ENCODE measurements at places on chromosomes 7 and 10.

- DNase-seq: no peak
Observed at GRCh38 chr7:86647385-86648094, 3.8 kb downstream of the GRM3 start.

DNA sequence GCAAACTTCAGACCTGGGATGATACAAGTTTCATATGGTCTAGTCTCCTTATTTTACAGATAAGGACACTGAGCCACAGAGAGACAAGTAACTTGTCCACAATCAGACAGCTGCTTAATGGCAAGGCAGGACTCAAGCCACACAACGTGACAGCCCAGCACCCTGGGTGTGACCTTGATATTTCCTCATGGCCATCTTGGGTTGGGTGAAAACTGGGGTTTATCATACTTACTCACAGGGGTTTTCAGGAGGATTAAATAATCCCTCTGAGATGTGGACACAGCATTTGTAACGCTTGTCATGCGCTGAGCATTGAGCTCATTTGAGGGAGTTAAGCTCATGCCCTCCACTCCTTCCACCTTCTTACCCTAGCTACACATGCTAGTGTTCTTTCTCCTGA, 58.0 kb downstream of the ABLIM1 start:
- DNase-seq: no peak

DNA sequence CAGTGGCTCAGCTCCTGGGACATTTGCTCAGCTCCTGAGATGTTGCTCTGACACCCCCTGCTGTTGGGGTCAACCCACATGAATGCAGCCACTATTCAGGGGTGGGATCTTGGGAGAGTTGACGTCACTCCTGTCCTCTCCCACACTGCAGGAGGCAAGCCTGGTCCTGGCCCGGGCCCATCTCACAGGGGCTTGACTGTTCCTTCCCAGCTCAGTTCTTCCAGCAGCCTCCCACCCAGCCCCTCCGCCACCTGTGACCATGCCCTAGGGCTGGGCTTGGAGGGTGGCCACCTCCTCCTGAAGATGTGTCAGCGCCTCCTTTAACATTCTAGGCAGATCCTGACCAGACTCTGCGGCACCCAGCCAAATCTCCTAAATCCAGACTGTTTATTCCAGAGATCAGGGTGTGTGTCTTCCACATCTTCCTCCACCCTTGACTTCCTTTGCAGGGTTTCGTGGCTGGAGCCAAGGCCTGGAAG, 19.1 kb upstream of the OPALIN start:
- no peak for DNase-seq

GRCh38 chr7:154256150-154256549, 204.0 kb downstream of the DPP6 start:
- no peak for DNase-seq

DNA sequence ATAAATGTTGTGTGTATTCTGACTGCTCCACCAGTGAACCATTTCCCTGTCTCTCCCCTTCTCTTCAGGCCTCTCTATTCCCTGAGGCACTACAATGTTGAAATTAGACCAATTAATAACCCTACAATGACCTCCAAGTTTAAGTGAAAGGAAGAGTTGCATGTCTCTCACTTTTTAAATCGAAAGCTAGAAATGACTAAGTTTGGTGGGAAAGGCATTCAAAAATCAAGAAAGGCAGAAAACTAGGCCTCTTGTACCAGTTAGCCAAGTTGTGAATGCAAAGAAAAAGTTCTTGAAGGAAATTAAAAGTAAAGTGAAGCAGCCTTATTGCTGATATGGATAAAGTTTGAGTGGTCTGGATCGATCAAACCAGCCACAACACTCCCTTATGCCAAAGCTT, 198.3 kb upstream of the YAE1 start:
- no peak for DNase-seq

GRCh38 chr7:155861480-155861868, 49.2 kb upstream of the SHH start:
- no peak for DNase-seq

DNA sequence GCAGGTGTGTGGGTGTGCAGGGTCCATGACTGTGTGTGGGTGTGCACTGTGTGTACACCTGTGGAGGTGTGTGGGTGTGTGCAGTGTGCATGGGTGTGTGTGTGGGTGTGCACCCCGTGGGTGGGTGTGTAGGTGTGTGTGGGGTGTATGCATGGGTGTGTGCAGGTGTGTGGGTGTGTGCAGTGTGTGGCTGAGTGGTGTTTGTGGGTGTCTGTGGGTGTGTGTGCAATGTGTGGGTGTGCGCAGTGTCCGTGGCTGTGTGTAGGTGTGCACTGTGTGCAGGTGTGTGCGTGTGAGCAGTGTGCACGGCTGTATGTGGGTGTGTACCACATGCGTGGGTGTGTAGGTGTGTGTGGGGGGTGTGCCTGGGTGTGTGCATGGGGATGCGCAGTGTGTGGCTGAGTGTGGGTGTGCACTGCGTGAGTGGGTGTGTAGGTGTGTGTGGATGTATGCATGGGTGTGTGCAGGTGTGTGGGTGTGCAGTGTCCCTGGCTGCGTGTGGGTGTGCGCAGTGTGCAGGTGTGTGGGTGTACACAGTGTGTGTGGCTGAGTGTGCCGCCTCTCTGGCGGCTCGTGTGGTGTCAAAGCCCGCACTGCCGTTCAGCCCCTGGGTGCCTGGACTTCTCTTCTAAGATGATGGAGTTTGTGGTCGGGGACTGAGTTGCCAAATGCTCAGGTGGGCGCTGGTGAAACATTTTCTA, 208.3 kb downstream of the DNAJB6 start:
- DNase-seq: no peak

DNA sequence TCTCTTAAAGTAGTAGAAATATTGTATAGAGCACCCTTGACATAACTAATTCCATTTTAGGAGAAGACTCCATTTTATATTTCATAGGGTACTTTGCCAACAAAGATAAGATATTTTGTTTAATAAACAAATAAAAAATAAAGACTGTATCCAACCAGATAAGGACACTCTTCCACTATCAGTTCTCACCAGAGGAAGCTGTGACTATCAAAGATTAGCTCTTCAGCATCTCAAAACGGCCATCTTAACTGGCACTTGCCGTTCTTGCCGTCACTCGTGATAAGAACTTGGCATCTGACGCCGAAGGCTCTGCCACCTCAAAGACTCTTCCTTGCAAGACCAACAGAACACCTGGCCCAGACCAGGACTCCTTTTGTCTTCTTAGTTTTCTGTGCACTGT, 26.3 kb upstream of the AKR1B1 start:
- DNase-seq: no peak

DNA sequence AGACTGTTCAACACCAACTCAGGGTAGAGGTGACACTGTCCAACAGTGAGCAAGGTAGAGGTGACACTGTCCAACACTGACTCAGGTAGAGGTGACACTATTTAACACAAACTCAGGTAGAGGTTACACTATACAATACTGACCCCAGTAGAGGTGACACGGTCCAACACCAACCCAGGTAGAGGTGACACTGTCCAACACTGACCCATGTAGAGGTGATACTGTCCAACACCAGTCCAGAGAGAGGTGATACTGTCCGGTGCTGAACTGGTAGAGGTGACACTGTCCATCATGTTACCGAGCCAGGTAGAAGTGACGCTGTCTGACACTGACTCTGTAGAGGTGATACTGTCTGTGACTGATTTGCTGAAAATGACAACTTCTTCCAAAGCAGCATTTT, 102.4 kb downstream of the GATA3 start:
- DNase-seq: no peak

DNA sequence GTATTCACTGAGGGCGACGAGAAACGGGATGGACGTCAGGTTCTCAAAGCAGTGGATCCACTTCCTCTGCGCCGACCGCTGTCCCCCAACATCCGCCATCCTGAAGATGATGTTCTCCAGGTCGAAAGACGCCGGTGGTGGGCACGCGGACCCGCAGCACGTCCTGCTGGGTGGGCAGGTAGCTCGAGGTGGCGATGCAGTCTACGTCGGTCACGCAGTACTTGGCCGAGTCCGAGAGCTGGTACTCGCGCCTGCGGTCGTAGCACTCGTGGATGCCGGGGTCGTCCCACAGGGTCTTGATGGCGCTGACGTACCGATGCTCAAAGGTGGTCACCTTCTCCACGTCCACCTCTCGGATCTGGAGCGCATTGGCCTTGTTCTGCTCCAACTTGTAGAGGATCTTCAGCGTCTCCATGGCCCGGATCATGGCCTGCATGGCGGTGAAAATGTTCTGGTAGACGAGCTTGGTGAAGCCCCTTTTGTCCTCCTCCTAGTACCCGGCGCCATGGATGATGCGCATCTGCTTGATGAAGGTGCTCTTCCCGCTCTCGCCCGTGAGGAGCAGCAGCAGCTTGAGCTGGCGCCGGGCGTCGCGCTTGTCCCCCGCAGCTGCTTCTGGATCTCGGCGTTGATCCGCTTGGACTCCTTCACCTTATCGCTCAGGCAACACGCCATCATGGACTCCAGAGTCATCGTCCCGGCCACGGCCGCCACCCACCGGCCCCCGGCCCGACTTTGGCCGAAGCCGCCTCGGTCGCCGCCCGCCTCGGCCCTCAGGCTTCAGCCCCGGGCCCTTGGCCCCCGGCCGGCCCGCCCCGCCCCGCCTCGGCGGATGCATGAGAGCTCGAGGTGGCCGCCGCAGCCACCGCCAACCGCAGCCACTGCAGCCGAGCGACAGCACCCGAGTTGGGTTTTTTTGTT, 122.9 kb upstream of the KCTD7 start:
- DNase-seq: peak; percentile 19

All from CD4-positive, alpha-beta T cell treated with Interleukin-4 for 4 hours (primary cell).